ENCODE measurements at places on chromosomes 11 and 22.

DNA sequence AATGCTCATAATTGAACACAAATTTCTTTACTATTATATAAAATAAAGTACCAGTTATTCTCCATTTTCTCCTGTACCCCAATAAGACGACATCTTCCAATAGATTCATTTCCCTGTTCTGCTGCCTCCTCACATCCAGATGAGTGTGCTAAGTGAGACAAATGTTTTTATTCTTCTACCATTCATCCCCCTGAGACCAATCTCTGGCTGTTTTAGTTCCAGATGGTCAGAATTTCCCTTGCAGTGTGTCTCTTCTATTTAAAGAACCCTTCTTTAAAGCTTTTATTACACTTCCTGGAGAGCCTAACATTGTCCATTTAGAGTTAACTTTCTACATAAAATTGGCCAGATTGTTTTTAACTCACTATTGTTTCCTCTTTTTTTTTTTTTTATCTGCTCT, 41.2 kb upstream of the GLYATL1 start:
- no peak for DNase-seq

DNA sequence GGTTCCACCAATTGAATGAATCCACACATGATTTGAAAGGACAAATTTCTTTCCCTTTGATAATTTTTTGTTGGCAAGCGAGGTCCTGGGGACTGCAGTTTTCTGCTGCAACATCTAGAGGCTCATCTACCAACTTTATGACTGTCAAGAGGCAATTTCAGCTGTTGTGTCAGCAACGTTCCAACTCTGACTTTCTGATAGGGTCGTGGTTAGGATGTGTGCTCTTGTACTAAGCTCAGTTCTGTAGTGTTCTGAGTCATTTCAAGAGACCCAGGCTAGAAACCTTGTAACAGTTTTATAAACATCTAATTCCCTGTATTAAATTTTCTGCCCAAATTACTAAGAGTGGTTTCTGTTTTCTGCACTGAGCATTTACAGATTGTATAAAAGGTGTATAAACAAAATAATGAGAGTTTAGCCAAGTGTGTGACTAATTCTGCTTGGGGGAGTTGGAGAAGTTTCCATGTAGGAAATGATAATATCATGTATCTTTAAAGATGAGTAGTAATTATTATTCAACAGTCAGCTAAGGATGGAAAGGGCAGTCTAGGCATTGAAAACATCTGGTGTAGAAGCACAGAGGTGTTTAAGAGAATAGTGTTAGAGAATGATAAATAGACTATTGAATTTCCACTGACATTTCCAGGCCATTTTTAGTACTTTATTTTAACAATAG, 72.2 kb downstream of the RBMXL2 start:
- DNase-seq = no peak

DNA sequence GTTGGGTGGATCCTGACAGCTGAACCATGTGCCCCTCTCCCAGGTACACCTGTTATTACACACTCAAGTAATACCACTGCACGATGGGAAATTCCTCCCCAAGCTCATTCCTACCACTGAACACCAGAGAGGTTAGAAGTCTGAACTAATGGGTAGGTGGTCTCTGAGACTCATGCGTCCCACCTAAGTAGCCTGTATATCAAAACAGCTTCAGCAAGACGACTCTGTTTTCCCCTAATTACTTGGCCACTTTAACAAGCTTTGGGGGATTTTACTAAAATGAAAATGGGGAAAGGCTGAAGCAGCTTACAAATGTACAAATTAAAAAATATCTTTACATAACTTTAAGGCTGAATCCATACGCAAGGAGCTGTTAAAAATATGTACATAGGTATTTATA, 29.4 kb downstream of the LGR4 start:
- no peak for DNase-seq

DNA sequence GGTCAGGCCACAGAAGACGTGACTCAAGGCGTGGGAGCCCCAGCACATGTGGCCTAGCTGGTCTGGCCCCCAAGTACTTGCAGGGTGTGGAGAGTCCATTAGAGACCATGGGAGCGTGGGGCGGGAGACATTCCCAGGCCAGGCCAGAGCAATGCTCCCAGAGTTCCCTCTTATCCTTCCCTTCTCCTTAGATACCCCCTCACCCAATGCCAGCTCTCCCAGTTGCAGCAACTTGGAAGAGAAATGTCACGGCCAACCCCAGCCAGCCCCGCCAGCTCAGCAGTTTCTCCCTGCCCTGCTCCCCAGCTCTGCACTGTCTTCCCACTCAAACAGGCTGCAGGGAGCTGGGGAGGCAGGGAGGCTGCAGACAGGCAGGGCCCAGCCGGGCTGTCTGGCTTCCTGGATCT, 65.4 kb upstream of the TSPAN18 start:
- no peak for DNase-seq

GRCh38 chr11:84804041-84804440, 823.1 kb downstream of the DLG2 start:
- DNase-seq = no peak

- no peak for DNase-seq
Observed at GRCh38 chr11:65590240-65590738, 5.3 kb downstream of the KCNK7 start.

GRCh38 chr11:66473608-66474515, 6.4 kb upstream of the DPP3 start:
- no peak for DNase-seq

GRCh38 chr11:88355887-88356286, 18.4 kb upstream of the CTSC start:
- no peak for DNase-seq

GRCh38 chr22:36492109-36492508, 10.7 kb upstream of the TXN2 start:
- no peak for DNase-seq

DNA sequence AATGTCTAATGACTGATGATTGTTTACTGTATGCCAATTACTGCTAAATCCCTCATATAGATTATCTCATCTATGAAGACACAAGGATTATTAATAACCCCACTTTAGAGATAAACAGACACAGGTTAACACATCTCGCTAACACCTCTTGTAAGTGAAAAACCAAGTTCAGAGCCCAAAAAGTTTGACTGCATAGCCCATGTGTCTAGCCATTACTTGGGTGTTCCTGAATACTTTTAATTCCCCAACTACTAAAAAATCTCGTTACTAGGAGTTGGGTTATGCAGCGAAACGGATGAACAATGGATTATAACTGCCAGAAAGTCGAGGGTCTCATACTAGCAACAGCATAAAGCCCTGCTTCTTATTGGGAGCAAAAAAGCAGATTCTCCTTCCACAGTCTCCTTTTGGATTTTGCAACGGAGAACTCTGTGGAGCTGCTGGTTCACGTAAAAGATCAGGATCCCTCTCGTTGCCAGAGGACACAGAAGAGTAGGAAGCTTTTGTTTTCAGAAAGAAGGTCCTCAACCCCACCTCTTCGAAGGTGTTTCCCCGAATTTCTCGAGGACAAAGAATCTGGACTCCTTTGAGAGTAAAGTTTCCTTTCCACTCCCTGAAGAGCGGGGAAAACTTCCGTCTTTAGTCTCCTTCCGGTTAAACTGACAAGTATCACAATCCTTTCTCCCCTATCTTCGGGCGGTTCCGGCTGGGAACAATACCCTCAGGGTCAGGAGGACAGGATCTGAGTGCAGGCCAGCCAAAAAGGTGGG, 979 bp downstream of the ZBED5 start:
- no peak for DNase-seq

GRCh38 chr11:79417069-79417920, 23.5 kb downstream of the TENM4 start:
- no peak for DNase-seq

DNA sequence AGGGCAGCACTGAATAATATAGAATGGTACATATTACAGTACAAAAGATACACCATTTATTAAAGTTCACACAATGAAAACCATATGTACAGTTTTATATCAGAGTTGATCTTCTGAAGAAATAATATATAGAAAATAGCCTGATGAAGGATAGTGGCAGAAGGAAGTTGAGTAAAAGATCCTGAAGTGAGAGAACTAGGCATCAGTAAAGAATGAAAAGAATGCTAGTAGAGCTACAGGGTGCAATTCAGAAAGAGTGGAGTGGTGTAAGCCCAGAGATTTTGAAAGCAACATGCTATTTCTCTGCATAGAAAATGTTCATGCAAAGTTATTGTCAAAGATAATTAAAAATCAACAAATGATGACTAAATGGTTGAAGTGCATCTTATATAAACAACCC, 1552.7 kb upstream of the TENM4 start:
- no peak for DNase-seq

- no peak for DNase-seq
Observed at GRCh38 chr11:113778111-113778910, 1.3 kb upstream of the CLDN25 start.

DNA sequence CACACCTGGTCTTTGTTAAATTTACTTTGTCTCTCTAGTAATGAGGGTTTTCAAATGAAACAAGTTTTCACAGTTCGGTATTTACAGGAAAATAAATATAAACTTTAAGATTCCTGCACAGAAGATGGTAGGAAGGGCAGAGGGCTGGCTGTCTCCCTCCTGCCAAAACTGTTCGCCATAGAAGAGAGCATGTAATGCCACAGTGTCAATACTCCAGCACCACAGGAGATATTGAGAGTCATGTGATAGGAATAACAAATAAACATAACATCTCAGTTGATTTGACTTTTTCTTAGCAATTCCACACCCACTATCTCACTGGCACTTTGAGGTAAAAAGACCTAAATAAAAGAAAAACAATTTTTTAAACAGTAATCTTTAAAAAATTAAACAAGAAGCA, 100.9 kb downstream of the MRTFA start:
- DNase-seq = no peak

DNA sequence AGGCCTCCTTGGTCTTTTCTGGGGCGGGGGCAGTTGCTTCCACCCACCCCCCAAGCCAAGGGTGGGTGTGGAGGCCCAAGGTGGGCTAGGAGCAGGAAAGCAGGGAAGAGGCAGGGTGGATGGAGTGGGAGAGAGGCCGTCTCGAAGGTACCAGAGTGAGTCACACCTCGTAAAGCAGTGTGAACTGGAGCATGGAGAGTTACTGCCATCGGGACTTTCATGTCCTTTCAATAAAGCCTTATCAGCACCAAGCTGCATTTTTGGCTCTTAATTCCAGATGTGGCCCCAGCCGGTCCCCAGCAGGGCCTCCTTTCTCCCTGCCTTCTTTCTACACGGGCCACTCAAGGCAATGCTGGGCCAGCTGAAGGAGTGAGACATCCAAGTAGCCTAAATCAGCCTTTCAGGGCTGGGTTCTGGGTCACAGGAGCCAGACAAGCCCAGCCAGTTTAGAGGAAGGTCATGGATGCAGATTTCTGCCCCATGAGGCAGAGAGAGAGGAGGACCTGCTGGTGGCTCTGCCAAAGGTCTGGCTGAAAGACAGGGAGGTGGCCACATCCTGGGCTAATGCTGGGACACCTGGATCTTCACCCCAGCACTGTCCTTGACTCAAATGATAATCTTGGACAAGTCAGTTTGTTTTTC, 59.0 kb upstream of the CD82 start:
- DNase-seq = no peak

DNA sequence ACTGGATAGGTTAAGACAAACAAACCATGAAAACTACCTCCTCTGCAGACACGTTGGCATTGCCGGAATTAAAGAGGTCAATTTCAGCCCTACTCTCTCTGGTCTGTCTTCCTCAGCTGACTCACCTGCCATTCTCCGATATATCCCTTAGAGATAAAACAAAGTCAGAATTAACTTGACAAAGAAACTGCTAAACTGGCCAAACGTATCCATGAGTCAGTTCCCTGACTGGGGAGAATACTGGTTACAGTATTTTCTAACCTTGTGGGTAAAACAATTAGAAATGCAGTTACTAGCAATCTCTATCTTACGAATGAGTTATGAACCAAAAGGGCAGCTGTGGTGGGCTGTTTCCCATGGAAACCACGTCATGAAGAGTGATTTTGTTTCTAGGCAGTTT, 96.2 kb downstream of the RDX start:
- DNase-seq = no peak

DNA sequence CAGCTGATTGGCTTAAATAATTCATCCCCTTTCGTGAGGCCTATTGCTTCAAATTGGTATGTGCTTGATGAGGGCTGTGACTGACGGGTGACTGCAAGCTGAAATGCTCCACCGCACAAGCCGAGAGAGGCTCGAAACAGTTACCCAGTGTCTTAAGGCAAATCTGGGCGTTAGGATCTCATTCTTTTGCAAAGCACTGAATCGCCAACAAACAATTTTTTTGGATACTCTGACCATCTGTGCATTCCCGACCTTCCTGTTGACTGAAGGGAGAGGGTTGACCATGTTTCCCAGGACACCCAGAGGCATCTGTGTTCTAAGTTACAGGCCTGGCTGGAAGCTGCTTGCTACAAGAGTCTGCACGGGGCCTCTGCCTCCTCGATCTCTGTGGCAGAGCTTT, 32.1 kb downstream of the CACNG2 start:
- DNase-seq = no peak

DNA sequence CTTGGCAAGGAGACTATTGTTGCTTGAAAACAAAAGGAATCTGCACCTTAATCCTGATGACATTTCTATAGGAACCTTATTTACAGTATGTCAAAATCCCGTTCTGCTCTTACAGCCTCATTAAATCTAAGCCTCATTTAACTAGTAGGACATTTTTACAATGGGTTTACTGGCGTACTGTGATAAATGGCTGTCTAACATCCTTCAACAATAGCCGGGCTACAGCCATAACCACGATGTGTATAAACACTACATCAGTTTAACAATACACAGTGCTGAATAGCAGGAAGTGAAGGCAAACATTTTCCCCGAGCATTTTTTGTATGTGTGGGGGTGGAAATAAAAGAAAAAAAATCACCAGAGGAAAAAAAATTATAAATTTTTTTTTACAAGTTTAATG, 131.2 kb downstream of the ARL14EP start:
- DNase-seq = no peak

- DNase-seq = no peak
Observed at GRCh38 chr11:95378111-95378510, 147.1 kb upstream of the SESN3 start.

GRCh38 chr11:30510750-30511149, 75.4 kb downstream of the MPPED2 start:
- DNase-seq = no peak

- no peak for DNase-seq
Observed at GRCh38 chr11:71076525-71077304, 175.7 kb downstream of the SHANK2 start.

DNA sequence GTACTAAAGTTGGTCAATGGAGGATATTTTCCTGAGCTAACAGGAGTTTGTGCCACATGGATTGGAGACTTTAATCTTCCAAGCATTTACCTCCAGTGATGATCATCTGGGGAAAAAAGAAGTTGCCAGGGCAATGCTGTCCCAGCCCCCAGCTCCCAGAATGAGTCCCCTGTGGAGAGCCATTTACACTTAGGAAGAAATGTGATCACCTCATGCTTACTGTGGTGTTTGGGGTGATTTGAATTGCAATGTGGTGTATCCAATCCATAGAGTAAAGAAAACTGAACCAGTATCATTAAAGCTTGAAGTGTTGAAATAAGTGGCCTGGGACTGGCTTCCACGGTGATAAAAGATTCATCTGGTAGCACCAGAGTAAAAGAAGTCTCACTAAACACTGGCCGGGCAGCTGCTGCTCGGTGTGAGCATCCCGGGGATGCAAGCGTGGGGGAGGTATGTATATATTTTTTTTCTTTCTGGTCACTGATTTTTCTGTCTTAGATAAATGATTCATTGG, 117.2 kb upstream of the NTM start:
- no peak for DNase-seq
